Skeletal muscle cell (primary cell): ENCODE measurements at places on chromosomes 13 and 19.

DNA sequence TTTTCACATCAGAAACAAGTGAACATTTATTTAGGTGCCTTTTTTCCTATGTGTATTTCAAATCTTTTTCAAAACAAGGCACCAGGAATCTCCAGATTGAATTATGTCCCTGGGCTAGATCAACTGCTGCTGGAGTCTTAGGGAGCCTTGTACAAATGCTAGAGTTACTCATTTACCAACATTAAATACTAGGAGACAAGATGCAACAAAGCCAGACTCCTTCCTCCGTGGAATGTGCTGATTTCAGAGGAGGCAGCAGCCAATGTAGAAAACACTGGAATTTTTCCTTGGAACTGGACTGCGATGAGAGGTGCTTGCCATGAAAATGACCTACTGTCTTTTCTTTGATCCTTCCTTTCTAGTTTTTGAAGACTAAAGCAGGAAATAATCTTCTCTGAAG, 1514.7 kb upstream of the MIR17HG start:
- no peak for DNase-seq

DNA sequence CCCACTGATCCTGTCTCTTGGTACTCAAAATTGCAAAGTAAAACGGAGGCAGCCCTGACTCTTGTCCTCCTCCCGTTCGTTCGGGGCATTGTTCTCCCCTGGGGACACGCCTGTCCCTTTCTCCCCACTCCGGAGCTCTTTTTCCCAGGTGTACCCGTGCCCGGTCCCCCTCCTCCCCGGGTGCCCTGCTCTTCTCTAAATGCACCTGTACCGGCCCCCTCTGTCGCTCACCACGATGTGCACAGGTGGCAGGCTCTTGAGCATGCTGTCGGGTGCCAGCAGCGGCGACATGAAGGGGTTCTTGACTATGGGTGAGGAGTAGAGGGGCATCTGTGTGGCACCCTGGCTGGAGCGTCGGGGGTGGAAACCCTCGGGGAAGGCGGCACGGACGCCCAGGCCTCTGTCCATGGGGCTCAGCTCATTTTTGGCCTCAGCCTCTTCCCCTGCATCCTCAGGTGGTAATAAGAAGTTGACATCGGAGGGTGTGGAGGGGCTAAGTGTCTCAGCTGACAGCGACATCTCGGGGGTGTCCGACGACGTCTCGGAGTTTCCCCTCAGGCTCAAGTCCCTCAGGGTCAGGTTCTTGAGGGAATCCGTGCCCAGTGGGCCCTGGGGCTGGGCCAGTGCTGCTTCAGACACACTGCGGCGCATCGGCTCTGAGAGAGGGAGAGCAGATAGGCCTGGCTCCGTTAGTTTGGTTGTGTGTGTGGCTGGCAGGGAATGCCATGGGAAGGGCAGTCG, 12.4 kb upstream of the CNFN start:
- no peak for DNase-seq

- no peak for DNase-seq
Measured at GRCh38 chr13:22735011-22735995, 445.5 kb upstream of the SGCG start.

DNA sequence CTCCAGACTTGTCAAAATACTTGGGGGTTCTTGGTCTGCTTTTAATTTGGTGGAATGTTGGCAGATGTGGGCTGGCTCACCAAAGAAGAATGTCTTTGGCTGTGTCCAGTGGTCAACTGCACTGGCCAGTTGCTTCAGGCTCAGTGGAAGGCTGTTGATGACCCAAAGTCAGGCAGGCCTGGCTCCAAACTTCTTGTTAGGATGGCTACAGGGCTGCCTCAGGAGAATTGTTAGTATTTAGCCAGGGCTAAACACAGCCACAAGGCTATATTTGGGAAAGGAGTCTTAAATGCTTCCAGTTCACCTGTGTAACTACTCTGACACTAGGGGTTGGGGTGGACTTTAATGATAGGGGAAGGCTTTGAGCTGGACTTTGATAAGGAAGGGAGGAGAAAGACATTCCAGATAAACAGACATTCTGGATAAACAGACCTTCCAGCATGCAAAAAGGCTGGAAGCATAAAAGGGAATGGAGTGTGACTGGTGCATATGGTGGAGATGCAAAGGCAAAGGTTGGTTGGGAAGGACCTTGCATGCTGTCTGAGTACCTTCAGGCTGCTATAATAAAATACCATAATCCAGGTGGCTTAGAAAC, 116.8 kb downstream of the FOXO1 start:
- no peak for DNase-seq

- DNase-seq: peak; percentile 13
Measured at GRCh38 chr19:51422053-51422448, 4.6 kb upstream of the SIGLEC10 start.
